ENCODE measurements at places on chromosomes 7 and 10.

DNA sequence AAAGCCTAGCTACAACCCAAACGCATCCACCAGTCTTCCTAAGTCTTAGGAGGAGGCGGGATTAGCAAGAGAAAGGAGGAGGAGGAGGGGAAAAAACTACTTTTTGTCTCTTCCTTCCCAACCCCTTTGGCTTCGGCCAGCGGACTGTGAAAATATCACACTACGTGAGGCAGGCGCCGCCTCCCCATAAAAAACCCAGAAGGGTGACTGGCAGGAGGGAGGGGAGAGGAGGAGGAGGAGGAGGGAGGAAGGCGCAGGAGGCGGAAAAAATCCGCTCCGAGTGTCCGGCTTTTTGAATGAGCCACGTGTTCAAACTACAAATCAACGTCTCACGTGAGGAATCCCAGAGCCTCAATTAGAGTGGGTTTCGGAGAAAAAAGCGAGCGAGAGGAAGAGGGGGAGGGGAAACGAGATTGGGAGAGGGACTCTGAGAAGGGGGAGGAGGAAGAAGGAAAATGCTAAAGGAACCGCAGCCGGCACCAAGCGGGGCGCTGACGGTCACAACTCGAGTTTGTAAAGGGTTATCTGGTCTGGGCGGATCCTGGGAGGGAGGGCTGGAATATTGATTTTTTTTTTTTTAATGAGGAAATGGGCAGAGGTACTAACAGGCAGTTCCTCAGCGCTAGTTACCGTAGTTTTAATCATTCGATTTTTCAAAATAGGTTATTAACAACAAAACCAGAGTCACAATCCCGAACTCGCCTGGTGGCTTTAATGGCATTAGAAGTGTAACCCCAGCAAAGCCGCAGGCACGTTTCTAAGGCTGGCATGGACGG, at the start of gene IGF2BP3:
TSS of gene IGF2BP3 (minus strand) at position 162 of the 776 bp plus-strand sequence. CDS start 381 bp downstream, outside the sequence.
- DNase-seq: no peak

DNA sequence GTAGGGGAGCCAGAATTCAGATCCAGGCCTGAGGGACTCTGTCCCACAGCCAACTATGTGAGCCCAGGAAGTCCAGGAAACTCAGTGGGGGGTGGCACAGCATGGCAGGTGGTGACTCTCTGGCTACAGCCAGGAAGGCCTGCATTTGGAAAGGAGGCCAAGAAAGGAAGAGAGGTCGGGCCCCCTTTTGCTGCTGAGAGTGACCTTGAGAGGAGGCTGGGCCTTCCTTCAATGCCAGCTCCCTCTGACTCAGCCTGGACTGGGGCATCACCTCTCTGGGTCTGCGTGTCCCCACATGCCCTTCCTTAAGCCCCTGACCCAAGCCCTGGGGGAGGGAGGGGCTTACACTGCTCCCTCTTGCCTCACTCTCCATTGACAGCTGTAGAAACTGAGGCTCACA, 6.4 kb upstream of the MYL10 start:
- no peak for DNase-seq

DNA sequence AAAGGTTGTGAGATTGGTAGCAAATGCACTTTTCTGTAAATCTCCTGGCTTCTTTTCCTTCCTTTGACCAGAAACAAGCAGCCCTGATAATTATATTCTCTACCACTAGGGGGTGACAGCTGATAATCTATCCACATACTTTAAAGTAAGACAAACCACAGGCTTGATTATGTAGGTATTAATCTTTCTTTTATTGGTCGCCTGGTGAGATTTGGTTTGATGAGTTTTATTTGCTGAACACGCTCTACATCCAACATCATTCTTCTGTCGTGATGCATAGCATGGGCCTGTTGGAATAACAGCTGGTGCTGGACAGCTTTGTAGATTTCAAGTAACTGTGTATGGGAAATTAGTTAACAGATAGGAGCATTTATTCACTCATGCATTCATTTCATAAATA, 63.5 kb downstream of the ZNF365 start:
- no peak for DNase-seq

- no peak for DNase-seq
Observed at GRCh38 chr7:112103246-112103645, 103.0 kb downstream of the DOCK4 start.

GRCh38 chr10:97525086-97525485, 26.4 kb downstream of the UBTD1 start:
- no peak for DNase-seq

DNA sequence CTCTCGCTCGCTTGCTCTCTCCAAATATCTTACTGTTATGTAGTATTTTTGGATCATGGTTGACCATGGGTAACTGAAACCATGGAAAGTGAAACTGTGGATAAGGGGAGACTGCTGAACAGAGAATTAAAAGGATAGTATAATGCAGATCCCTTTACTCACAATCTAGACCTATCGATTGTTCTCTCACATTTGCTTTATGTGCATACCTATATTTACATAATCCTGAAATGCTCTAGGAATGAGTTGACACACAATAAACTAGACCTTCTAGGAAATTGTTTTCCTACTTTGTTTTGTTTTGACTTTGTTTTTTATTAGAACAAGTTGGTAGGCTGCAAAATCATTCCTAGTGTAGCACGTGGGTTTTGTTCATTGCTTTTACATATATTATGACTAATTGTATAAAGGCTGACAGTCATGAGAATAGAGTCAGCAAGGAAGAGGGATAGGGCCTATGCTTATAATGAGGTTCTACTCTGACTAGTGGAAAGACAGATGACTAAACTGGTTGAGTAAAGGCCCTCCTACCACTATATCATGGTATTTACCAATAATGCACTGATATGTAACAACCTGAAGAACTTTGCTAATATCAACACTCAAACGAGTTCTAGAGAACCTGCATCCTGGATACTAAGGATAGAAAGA, 175.3 kb upstream of the TARP start:
- DNase-seq: no peak

GRCh38 chr10:71753091-71753959, 20.0 kb downstream of the VSIR start:
- no peak for DNase-seq

DNA sequence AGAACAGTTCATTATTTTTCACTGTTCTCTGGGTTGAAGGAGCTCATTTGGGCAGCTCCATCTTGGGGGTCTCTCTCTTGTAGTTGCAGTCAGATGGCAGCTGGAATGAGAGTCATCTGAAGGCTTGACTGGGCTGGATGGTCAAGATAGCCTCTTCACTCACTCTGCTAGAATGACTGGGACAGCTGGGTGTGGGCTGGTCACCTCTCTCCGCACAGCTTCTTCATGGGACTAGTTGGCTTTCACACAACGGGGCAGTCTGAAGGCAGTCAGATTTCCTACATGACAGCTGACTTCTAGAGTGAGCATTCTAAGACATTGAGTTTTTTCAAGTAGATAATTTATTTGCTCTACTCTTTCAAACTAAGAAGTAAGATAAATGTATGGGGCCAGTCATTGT, 13.1 kb downstream of the PLEKHA1 start:
- DNase-seq: no peak

DNA sequence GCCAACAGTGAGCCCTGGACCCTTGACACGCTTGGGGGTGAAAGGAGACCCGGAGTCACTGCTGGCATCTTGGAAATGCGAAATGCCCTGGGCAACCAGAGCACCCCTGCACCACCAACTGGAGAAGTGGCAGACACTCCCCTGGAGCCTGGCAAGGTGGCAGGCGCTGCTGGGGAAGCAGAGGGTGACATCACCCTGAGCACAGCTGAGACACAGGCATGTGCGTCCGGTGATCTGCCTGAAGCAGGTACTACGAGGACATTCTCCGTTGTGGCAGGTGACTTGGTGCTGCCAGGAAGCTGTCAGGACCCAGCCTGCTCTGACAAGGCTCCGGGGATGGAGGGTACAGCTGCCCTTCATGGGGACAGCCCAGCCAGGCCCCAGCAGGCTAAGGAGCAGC, 98.5 kb downstream of the TACC2 start:
- no peak for DNase-seq

DNA sequence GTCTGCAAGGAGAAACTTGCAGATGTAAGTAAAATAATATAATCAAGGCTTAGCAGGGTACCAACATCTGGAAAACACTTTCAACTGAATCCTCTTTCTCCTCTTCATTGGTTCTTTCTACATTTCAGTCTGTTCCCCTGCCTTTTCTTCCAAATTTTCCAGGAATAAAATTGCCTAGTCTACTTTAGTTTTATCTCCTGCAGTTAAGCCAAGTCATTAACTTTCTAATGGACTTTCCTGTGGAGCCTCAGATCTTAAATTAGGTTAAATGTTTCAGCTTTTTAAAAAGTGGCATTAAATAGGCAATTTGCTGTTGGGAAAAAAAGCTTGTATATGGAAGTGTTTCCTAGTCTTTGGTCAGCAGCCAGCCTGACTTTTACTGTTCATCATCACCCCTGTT, 70.8 kb downstream of the EEPD1 start:
- DNase-seq: no peak

- no peak for DNase-seq
Observed at GRCh38 chr10:59388671-59388976, 26.3 kb upstream of the FAM13C start.

DNA sequence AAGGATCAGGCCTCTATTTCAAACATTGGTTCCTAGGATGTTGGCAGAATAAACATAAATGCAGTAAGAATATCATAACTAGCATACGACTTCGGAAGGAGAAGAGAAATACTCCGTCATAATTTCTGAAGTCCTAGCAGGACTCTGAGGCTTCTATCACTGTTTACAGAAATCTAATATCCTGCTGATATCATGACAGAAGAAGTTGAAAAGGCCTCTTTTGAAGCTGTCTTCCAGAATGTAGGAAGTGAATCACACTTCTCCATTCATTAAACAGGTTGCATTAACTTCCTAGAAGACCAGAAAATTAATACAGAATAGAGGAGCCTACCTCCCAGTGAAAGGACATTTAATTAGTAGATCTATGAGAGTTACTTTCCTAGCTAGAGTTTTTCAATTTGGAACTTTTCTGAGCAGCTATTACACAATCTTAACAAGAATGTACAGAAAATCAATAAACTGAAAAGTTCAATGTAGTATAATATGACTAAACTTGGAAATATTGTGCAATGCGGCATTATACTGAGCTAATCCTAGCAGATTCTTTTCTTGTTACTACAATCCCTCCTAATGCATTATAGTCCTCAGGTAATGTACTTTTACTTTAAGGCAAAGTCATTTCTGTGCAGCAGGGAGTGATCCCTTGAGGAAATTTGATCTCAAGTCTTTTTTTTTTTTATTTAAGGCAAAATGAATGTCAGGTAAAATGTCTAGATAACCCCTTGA, 622.6 kb upstream of the CELF2 start:
- DNase-seq: no peak

- DNase-seq: no peak
Observed at GRCh38 chr7:123131140-123131539, 68.6 kb downstream of the SLC13A1 start.

DNA sequence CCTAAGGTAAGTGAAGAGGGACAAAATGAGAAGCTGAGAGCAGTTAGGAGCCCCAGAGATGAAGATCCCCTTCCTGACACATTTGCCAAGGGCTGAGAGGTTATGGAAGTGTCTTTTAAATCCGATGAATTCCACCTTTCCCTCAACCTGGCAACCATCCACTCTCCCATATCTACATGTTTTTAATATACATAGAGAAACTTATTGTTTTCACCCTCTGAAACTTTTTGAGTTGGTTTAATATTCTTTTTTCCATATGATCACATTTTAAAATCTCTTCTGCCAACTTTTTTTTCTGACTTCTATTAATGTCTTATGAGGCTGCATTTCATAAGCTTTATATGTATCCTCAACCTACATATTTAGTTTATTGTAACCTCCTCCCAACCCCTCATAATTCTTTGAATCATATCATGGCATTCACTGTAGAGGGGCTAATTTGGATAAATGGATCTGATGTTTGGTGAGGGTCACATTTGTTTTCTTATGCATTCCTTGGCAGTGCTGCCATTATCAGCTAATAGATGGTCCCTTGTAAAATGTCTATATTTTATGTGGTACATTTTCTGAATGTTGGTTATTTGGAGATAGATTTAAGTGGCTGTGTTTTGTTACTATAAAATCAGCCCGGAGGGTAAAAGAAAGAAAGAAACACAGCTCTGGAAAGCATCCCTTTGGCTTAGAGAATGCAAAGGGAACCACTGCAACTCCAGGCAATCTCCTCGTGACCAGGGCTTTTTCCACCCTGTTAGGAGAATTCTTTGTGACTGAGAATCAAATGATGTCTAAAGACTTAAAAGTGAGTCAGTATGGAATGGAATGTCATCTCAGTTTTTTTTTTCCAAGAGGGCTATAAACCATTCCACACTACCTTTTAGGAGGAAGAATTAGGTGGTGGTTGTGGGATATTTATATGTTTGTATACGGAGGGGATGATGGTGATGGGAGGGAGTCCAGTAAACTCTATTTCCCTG, 334.4 kb downstream of the SUGCT start:
- DNase-seq: no peak

DNA sequence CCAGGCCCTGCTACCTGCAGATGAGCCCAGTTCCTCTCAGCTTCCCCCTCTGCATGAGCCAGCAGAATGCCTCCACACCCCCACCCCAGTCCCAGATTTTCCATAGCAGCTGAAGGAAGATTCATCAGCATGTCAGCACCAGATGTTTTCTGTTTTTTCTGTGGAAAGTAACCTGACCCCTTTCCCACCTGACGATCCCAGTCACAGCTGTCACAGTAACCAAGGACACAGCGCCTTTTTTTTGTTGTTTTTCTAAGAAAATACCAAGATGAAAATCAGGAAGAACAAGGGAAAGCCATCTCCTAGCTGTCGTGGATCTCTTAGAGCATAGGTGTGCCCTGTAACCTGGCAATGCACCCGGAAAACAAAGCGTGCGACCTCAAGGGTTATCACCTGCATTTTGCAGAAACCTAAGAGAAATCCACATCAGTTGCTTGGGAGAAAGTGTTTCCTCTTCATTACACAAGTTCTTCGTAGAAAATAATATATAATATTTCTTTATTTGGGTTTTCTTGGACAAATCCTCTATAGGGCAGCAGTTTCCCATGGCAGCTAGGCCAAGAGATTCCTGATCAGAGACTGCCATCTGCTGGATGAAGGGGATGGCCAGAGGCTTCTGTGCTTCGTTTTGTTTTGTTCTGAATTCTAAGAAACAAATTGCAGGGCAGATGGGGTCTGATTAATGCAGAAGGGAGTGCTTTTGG, 401.9 kb downstream of the TNS3 start:
- DNase-seq: no peak

DNA sequence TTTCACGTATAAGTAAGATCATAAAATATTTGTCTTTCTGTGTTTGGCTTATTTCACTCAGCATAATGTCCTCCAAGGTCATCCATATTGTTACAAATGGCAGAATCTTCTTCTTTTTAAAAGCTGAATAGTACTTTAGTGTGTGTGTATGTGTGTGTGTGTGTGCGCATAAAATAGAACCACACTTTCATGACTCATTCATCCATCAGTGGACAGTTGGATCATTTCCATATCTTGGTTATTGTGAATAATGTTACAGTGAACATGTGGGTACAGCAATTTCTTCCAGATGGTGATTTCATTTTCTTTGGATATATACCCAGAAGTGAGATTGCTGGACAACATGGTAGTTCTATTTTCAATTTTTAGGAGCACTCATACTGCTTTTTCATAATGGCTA, 622.4 kb downstream of the NRG3 start:
- no peak for DNase-seq

- no peak for DNase-seq
Observed at GRCh38 chr7:40348126-40348728, 213.4 kb downstream of the SUGCT start.

Measured in T follicular helper cell (primary cell).